RCC 7860 (cell line): ENCODE measurements at places on chromosomes 12 and 14.

- no peak for DNase-seq
These were observed 19.4 kb downstream of the RAB3IP start for GRCh38 chr12:69758105-69758504.

- DNase-seq, result no peak
These were observed 35.8 kb downstream of the CDKL1 start for GRCh38 chr14:50360851-50361250.

DNA sequence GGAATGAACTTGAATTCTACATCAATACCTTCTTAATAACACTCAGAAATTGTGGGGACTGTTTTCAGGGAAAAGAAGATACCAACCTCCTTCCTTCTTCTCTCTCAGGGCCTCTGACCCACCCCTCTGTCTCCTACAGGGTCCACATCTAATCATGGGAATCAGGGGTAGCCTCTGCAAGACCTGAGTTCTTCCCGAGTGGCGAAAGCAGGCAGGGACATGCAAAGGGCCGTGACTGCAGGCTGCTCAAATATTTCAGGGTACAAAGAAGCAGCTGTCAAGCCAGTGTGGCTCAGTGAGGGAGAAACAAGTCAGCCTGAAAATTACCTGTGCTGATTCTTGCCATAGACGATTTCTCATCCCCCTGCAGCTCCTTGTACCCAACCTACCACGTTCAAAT, 123.1 kb upstream of the PARP11 start:
- DNase-seq, result no peak

GRCh38 chr12:27747111-27747820, 32.8 kb upstream of the KLHL42 start:
- peak; percentile 17 for DNase-seq

DNA sequence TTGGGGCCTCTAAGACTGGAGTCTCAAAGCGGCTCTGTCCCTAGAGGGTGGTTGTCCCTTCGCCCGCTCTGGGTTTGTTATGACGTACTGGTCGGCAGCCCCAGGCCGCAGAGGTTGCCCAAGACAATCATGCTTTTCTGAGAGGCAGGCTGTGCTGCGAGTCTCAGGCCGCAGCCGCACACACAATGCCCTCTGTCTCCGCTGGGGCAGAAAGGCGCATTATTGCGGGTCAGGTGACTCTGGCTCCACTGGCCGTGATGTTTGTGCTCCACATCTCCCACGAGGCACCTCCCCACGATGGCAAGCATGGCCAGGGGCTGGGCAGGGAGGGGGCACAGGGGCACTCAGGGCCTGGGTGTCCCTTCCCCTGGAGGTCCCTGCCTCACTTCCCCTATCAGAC, 21.0 kb upstream of the PLEKHG3 start:
- no peak for DNase-seq

- no peak for DNase-seq
These were observed 1350.3 kb downstream of the TMEM121 start for GRCh38 chr14:106876711-106877110.

GRCh38 chr12:10409392-10409791, at the start of gene KLRC4:
TSS of gene KLRC4 (minus strand) at chr12:10409757. CDS start at chr12:10409575, 182 bp downstream.
- DNase-seq, result no peak

GRCh38 chr14:79783041-79783440, 428.3 kb downstream of the DIO2 start:
- DNase-seq, result no peak

DNA sequence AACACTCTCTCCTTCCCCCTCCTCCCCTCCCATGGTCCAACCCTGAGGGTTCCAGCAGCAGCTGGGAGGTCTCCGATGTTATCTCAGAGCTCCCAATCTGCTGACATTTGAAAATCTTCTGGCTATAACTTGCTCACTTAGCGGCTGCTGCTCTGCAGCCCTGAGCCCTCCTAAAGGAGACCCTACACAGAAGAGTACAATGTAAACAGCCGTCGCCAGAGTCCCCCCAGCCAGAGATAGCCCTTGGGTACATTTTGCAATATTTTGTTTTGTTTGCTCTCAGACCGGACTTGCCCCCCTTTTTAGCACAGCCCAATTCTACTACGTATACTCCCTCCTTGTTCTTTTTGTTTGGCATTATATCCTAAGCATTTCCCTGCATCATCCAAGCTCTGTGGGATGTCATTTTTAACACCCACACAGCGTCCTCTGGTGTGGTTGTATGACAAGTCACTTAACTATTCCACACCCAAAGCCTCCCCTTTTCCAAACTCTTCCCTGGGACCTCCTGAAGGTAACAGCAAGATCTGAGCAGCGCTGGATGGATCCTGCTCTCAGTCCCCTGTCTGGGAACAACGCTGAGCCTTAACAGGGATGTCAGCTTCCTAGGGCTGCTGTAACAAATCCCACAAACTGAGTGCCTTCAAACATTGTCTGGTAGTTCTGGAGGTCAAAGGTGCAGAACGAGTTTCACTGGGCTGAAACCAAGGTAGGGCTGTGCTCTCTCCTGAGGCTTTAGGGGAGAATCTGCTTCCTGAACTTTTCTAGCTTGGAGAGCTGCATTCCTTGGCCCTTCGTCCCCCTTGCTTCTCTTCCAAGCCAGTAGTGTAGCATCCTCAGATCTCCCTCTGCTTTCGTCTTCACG, 25.3 kb upstream of the TCL1B start:
- no peak for DNase-seq
